Astrocyte of the hippocampus (primary cell): ENCODE measurements at places on chromosomes 6 and 20.

- peak; percentile 62 for DNase-seq
Observed at GRCh38 chr6:117555882-117556498, 46.3 kb downstream of the GOPC start.

GRCh38 chr20:40926928-40927327, 101.7 kb upstream of the TOP1 start:
- no peak for DNase-seq

GRCh38 chr6:106599440-106599839, 29.9 kb downstream of the RTN4IP1 start:
- DNase-seq, result no peak

DNA sequence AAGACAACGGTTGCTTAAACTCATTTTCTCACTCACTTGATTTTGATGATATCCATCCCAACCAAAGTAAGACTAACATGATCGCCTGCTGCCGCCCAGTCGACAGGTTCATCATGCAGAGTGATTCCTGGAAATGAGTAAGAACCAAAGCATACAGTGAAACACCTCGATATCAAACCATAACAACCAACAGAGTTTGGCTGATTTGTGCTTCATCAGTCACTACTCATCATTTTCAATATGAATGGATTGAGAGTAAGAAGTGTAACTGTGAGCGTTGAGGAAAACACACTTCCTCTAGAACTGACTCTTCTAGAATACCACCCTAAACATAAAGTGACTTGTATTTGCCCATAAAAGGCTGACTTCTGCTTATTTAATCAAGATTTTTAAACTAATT, 29.2 kb upstream of the ALDH8A1 start:
- DNase-seq, result no peak

GRCh38 chr6:15152700-15153099, 93.2 kb upstream of the JARID2 start:
- DNase-seq, result no peak

- DNase-seq, result no peak
Observed at GRCh38 chr20:6094063-6094462, 28.8 kb downstream of the FERMT1 start.

GRCh38 chr6:105791583-105792318, 294.4 kb upstream of the PRDM1 start:
- DNase-seq, result no peak

GRCh38 chr20:52434453-52434852, 242.9 kb upstream of the ZFP64 start:
- DNase-seq, result no peak
